Chondrocyte (in vitro differentiated cells): ENCODE measurements at places on chromosomes 2 and 18. TPM values are rescaled to one million over a fixed set of nuclear protein-coding genes. Genes with fewer than 3 reads are reported as not detected.

- DNase-seq, result no peak
Measured at GRCh38 chr2:156565066-156565710, 129.0 kb downstream of the GPD2 start.

DNA sequence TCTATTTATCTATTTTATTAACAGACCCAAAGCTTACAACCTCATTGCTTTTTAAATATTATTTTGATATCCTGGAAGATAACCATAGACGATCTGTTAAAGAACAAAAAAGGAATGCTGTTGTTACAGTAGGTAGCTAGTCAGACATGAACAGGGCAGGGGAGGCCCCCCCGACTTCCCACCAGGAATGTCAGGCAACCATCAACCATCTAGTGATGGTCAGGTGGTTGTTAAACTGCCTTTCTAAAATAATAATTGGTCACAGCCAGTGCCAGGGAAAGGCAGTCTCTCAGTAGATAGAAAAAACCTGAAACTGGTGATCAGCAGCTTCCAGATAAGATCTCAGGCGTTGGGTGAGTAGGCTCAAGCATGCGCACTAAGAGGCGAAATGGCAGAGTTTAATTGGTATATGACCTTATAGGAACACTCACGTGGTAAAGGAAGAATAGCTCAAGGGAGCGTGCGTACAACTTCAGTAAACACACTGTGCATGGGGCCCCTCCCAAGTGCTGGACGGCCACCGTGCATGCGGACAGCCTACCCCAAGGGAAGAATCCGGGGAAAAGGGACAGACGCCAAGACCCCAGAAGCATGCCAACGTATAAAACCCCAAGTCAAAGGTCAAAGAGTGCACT is 32.5 kb upstream of the CCL20 start:
- no peak for DNase-seq

DNA sequence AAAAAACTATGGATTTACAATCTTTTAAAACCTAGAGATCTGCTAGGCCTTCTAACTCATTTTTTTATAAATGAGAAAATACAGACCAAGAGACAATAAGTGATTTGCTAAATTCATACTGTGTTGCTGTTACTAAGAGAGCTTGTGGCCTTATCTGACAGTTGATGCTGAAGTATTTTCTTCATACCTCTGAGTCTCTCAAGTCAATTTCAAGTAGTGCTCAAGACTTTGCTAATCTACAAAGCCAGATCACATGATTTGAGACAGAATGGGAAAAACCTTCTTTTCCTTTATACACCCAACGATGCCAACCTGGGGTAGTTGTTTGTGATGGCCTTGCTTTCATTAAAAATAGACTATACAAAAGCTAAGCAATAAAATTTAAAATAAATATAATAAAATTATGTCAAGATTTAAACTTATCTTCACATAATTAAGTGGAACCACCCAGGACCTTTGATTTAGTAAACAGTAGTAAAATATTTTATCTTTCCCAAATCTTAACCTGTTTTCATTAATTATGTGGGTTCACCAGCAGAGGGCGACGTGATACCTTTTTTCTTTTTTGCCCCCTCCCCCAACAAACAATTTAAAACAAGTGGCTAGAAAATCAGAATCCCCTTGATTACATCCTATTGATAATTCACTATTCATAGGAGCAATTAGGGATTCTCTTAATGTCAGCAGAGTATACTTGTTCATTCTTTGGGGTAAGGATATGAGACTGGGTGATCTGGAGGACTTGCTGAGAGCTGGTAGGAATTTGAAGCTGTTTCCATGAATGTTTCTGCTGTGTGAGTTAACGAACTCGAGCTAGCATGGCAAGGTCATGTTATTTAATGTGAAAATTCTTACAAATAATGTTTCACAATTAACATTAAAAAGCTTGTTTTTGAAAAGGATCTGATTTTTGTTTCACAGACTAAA is 49.6 kb upstream of the SLC5A7 start:
- DNase-seq, result no peak

Gene E2F6
- 14.2 to 17.7 TPM (median 15.1 TPM) in 3 replicates for total RNA-seq

DNA sequence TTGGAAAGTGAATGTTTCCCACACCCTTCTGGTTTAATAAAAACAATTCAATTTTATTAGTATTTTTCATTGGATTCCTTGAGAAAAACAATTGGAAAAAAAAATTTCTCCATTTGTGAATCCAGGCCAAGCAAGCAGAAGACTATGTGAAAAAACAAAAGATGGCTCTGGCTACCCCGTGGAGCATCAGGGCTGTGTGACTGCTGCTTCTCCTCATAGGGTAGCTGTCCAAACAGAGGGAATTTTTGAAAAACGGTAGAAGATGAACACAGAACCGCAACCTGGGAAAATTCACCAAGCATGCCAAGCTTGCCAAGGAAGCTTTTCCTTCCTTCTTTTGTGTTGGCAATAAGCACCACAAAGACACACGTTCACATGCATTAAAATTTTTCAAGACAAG is 71.3 kb upstream of the ACVR2A start:
- no peak for DNase-seq

- DNase-seq, result no peak
Measured at GRCh38 chr18:49632588-49632987, 70.7 kb downstream of the LIPG start.

GRCh38 chr2:19882286-19882685 is 19.5 kb downstream of the TTC32 start:
- DNase-seq, result no peak

DNA sequence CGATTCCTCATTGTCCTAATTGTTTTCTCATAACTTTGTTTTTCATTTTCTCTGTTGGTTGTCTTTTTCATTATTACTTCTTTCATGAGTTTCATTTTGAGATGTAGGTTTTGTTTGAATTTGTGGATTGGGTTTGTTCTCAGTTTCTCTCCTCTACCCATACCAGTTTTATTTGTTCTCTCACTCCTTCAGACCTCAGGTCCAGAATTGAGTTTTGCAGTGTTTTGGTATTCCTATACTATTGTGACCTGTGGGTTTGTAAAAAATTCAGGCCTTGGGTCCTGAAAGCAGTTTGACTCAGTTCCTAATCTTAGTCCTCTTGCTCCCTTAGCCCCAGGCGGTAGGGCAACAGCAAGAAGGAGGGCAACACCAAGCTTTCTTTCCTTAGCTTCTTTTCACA is 28.3 kb upstream of the UBE2E3 start:
- DNase-seq, result no peak
